ENCODE measurements at places on chromosomes 16 and 17. TPM values are rescaled to one million over a fixed set of nuclear protein-coding genes. Genes with fewer than 3 reads are reported as not detected.

The ZPBP2 gene
- total RNA-seq, result not detected

The TEX19 gene
- not detected for total RNA-seq

The PDIA2 gene
- 6.4 TPM for total RNA-seq

The CCL11 gene
- not detected for total RNA-seq

The TOX3 gene
- total RNA-seq, result 11.1 TPM

Measured in occipital lobe (tissue), 3 donors.